ENCODE measurements at places on chromosomes 12 and 14. TPM values are rescaled to one million over a fixed set of nuclear protein-coding genes. Genes with fewer than 3 reads are reported as not detected.

- DNase-seq: no peak
These were observed 57.0 kb downstream of the CATSPERB start for GRCh38 chr14:91674911-91675310.

DNA sequence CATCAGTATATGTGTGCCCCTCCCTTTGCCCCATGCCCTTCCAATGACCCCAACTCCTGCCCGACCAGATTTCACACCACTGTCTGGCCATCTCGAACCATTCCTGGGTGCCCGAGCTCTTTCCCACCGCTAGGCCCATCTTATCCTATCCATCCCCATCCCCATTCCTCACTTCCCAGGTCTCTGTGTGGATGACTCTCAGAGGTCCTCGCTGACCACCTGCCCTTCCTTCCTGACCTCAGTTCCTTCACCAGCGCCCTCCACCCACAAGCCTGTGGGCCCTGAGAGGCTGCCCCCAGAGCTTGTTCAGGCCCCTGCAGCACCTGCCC is 49.1 kb downstream of the CYP46A1 start:
- no peak for DNase-seq

DNA sequence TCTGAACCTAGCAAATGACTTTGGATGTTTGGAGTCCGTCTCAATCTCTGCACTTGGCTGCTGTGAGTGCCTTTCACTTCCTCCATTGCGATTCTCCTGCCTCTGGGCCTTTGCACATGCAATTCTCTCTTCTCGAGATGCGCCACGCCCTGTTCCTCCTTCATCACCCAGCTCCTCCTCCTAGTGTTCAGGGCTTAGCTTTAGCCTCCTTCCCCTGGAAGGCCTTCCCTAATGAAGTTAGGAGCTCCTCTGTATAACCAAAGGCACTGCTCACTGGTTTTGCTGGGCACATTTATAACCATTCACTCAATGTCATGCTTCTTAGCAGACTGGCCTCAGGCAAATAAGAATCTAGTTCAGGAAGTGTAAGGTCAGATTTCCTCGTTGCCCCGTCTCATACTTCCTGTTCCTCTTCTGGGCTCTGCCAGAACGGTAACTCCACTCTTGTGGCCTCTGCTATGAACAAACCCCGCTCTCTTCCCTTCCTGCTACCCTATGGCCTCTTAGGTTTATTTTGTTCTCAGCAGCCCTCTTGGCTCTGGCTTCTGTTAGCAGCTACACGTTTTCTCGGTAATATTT is 171.4 kb downstream of the CRADD start:
- DNase-seq: no peak

DNA sequence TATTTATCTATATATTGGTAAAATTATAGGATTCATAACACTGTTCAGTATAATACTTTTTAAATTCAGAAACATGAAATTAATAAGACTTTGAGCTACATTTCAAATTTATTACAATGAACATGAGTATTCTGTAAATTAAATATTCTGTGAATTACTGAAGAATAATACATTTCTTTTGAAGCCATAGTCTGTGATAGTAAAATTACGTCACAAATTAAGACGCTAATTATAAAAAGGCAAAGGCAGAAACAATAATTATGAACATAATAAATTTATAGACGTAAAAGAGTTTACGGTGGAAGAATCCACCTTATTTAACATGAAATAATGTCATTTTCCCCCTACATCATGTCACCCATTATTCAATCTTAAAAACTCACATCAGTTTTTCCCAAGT is 118.9 kb downstream of the NOVA1 start:
- DNase-seq: no peak

DNA sequence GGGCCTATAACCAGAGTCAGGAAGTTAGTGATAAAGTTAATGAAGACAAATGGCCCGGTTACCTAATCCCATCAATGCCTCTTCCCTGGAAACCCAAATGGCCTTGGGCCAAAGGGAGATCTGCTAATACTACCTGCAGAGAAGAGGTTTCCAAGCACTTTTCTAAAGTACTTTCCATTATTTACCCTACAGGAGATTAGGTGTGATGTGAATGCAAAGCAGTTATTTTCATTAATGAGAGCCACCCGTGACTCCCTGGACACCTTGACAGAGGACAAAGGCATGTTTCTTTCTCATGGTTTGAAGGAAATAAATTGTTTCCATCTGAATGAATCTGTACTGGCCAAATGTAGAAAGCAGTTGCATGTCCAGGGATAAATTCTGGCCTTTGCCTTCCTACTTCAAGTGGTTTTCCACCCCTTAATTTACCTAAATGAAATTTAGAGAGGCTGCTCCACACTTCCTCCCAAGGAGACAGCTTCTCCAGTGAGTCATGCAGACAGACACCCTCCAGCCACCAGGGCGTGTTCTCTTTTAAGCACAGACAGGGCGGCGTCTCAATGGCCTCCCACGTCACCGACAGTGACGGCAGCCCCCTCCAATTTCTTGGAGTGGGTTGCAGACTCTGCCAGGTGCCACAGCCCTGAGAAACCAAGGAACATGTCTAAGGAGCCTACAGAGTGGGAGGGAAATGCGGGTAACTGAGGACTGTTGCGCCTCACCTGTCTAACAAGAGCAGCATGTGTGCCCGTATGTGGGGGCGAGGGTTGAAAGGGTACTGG is 43.9 kb upstream of the GNPNAT1 start:
- DNase-seq: no peak

Gene RNF212B
- not detected for total RNA-seq

Gene ZFC3H1
- 58.4 TPM for total RNA-seq

Gene HOXC12
- not detected for total RNA-seq
